ENCODE measurements at places on chromosomes 11 and 22.
A peak's percentile ranks its signal among the peaks of the same experiment; 100 is the strongest.

DNA sequence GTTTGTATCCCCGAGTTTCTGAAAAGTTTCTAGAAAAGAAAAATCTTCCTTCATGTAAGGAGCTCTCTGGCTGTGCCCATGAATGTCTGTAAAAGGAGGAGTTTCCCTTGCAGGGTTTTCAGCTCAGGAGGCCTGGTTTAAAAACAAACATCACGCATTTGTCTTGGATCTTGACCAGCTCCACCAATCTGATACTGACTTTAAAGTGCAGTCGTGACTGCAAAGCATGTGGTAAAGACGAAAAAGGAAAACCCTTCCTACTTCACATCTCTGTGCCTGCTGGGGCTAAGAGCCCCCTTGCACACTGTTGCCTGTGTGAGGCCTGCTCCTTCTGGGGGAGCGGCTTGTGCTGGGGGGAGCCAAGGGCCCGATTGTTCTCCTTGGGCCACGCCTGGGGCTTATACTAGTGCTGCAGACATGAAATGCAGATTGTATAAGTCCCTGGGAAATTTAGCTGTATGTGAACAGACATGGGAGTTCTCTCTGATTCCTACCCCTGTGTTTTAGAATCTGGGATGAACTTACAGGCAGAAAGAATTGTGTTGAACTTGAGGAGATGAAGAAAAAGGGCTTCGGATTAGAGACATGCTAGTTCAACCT, 62.1 kb downstream of the ADAMTS15 start:
- DNase-seq, result no peak

- no peak for DNase-seq
Measured at GRCh38 chr22:49331223-49331815, 496.4 kb downstream of the BRD1 start.

DNA sequence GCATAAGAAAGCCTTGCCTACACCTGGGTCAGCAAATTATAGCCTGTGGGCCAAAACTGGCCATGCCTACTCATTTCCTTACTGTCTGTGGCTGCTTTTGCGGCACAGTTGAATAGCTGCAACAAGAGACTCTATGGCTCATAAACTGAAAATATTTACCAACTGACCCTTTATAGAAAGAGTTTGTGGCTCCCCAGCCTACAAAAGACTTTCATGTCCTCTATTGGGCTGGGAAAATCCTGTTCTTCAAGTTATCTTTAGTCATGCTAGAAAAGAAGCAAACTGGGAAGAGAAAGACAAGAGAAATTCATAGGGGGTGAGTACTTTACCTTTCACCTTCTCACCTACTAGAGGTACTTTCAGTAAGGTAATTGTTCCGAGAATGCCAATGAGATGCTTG, 175.1 kb downstream of the SWAP70 start:
- no peak for DNase-seq

- no peak for DNase-seq
Measured at GRCh38 chr11:114195981-114196731, 100.0 kb upstream of the NNMT start.

DNA sequence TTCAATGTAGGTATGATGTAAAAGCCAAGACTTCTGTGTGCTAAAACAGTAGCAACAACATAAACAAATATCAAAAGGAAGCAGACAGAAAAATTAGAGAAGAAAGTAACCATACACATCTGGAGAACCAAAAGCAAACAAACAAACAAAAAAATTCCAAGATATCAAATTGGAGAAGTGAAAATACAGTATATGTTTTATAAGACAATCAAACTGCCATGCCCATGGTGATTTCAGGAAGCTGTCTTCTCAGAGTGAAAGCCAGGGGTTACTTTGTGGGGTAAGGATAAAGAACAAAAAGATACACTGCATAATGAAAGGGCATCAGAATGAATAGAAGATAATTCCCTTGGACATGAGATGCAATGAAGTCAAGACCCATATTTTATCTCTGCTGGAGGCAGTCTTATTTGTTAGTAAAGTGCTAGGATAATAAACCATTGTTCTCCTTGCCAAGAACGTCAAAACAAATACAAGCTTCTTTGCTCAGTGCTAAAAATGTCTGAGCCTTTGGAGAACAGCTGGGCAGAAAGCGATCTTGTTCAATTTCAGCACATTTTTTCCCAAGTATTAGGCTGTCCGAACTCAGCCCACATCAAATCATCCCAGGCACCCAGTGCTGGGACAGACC, 38.1 kb upstream of the LDLRAD3 start:
- no peak for DNase-seq

GRCh38 chr11:128628325-128628673, 40.9 kb upstream of the ETS1 start:
- DNase-seq, result no peak

GRCh38 chr11:46557684-46558151, 36.1 kb downstream of the AMBRA1 start:
- DNase-seq, result no peak

- DNase-seq, result no peak
Measured at GRCh38 chr11:100810146-100810545, 123.1 kb downstream of the ARHGAP42 start.

DNA sequence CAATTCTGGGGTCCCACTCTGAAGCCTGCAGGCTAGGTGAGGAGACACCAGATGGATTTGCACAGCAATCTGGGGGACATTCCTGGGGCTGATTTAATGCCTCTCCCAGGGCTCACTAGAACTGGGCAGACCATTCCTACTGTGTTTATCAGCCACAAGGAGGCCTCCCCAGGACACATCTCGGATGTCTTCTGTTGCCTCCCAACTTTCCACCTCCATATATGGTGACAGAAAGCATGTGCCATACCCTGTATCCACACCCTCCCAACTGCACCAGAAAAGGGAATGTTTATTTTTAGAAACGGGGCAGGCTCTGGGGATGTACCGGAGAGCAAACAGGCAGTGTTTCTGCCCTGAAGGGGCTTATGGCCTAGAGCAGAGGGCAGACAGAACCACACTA, 181.8 kb downstream of the CSNK2A3 start:
- DNase-seq, result no peak

GRCh38 chr22:42949159-42949558, 65.8 kb downstream of the PACSIN2 start:
- DNase-seq, result no peak

DNA sequence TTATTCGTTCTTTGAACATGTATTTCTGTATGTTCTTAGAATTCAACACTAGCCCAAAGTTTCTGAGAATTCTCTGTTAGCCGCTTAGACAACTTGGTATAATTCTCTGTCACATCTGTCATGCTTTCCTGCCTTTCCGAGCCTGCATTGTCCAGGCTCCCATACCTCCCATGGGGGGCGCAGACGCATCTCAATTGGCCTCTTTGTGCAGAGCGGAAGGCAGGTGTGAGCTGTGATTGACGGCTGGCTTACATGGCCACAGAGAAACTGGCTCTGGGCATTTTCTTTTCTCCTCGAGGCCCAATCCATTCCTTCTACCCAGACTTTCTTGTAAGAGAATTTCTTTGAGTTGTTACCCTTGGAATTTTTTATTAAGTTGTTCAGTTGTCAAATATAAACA, 132.7 kb upstream of the SESN3 start:
- no peak for DNase-seq

GRCh38 chr11:101862391-101863233, 52.2 kb upstream of the CEP126 start:
- peak; percentile 61 for DNase-seq

DNA sequence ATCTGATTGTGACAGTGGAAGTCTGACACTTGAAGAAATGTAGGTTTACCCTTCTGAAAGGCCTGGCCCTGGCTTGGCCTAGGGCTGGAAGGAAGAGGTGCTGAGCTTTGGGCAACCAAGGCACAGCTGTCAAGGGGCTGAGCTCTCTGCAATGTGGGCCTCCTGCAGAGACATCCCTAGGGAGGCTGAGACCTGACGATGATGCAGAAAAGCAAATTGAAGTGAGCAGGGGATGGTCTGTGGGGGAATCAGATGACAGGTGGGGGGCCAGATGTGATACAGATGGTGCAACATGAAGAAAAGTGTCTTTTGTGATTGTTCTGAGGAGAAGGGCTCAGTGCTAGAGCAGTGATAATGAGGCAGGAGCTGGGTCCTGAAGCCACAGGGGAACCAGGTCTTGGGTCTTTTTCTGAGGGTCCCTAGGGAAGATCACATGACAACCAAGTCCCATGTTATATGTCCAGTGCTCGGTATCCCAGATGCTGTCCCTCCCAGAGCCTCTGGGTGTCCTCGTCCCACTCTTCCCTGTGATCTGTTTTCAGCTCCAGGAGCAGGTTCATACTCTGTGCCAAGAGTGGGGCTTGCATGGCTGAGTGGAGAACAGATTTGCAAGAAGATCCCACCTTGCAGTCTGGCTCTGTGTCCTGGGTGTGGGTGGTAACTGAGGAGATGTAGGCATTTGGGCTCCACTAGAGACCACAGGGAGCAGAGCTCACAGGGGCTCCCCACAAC, 79.9 kb upstream of the VPREB1 start:
- peak; percentile 13 for DNase-seq

DNA sequence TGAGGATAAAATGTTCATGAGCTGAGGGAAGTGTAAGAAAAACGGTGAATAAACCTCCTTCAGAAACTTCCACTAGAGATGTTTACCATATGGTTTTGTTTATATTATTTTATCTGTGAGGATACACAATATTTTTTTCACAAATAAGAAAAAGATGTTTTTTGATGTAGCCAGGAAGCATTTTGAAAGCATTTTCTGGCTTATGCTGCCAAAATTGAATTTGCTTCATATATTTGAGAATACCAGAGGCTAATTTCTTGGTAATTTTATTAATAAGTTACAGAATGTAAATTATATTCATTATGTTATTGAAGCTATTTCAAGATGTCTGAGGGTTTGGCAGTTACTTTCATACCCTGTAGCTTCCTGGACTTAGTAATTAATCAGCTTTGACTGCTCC, 686.6 kb downstream of the LUZP2 start:
- no peak for DNase-seq

- no peak for DNase-seq
Measured at GRCh38 chr11:66124564-66124963, 54.5 kb downstream of the PACS1 start.

GRCh38 chr22:47000888-47001287, 238.4 kb downstream of the TBC1D22A start:
- no peak for DNase-seq

DNA sequence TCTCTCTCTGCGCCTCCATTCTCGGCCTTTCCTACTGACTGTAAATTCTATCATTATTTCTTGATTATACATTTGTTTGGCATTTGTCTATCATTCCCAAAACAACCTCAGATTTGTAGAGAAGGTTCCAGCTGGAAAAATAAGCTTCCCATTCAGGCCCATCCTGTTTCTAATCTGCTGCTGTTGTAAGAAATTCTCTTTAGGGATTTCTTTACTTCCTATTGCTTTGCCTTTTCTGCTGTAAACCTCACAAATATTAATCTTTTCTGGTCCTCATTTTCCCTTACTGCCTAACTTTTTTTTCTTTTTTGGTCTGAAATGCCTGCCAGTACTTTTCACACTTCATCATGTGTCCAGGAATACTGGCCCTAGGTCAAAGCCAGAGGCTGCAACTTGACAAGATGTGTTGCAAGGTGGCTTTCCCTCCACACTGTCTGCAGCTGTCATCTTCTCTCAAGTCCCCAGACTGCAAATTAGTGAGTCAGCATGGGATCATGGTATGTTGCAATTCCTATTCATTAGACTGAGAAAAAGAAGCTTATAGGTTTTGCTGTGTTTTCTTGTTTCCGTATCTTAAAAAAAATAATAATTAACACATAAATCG, 858.7 kb upstream of the CHORDC1 start:
- no peak for DNase-seq

DNA sequence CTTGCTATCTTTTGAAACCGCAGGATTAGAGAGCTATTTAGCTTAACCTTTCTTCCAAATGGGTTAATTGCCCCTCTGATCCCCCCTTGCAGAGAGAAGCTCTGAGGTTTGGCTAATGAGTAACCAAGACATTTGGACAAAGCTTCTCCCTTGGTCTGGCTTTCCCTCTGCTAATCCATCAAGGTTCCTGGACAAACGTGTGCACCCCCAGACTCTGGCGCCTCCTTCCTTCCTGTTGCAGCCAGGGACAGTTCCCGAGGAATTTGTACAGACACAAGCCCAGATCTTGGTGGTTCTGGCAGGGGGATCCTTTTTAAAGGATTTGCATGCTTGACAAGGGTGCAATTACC, 1.6 kb downstream of the KIAA1671 start:
- DNase-seq, result peak; percentile 14

DNA sequence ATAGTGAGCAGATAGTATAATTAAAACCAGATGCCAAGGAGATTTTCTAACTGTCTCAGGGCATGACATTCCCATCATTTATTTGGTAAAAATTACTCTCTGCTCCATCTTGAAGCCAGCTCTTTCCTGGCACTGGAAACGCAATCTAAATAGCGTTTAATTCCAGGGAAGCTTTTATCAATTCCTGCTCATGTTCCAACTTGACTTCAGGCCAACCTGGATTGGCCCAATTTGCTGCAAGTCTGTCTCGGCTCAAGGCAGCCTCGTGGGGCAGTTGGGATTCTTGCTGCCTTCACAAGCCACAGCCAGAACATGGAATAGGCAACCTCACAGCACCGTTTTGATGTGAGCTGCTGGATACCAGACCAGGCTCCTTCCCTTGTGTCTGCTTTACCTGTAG, 1255.9 kb downstream of the TBC1D22A start:
- no peak for DNase-seq

GRCh38 chr22:24353121-24353520, 74.3 kb upstream of the ADORA2A start:
- DNase-seq, result no peak

DNA sequence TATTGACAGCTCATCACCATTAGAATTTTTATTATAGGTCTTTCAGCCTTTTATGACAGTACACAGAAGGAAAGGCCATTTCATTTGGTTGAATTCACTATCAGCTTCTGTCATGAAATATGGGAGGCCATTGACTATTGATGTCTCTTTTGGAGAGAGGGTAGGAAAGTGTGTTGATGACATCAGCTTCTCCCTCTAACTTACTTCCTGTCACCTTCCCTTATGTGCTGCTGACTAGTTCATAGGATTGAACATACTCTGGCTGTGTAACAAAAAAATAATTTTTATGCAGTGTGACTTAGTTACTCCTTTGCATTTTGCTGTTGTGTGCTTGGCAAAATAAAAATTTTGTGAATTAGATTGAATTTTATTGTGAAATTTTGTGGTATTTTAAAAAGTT, 769.2 kb downstream of the METTL15 start:
- DNase-seq, result peak; percentile 7

- no peak for DNase-seq
Measured at GRCh38 chr11:10484461-10485180, 29.6 kb downstream of the AMPD3 start.

GRCh38 chr11:88521799-88522201, 184.3 kb upstream of the CTSC start:
- no peak for DNase-seq

DNA sequence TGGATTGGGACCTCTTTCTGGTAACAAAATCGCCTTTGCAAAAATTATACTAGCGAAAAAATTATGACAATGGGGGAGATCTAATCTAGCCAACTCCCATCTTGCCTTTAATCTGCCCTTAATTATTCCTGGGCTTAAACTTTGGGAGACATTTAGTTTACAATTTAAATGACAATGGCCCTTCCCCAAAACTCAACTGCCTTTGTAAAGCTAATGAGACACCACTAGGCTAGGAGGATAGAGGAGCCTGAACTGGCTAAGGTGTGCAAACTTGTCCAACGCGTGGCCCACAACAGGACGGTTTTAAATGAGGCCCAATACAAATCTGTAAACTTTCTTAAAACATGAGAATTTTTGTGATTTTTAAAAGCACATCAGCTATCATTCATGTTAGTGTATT, 67.3 kb downstream of the RSF1 start:
- DNase-seq, result no peak
